Fibroblast of villous mesenchyme (primary cell): ENCODE measurements at places on chromosomes 2 and 18.

- DNase-seq: peak; percentile 98
These were observed 86.8 kb downstream of the FMNL2 start for GRCh38 chr2:152421521-152422370.

GRCh38 chr2:234249873-234250272, 199.4 kb downstream of the SPP2 start:
- no peak for DNase-seq

DNA sequence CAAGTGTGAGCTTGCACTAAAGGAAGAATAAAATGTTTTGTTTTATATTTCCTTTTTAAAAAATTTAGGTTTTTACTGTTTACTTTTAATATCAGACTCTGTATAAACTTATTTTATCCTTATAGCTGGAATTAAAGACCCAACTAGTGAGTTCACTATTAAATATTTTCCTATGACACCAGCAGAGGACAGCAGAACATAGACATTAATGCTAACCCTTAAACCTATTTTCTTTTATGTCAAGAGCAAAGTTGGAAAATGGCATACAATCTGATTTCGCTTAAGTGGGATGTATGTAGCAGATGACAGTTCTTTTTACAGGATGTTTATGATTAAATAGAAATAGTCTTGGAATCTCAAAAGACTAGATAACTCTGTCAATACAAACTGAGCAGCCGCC, 188.2 kb upstream of the XIRP2 start:
- no peak for DNase-seq

DNA sequence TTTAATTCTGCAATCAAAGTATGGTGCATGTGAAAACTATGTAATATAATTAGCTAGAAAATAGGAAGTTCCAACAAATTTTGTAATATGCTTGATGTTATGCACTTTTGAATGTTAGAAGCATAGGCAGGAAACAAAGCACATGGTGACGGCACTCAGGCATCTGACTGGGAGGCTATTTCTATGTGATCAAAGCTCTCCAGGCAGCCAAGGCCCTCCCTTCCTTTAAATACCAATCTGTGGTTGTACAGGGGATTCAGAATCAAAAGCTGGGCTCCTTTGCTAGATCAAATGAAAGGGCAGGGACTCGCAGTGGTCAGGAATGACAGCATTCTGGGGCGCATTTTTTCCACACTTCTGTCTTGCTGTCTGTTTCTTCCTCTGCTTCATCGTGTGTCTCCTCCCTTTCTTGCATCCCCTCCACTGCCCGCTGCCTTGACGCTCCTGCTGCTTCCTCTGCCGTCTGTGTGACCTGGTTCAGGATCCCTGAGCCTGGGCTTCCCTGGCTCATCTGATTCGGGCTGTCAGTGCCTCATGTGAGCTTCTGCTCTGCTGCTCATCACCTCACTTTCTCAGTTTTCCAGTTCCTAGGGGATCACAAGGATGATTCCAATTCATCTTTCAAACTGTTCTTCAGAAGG, 30.9 kb downstream of the TMEM182 start:
- no peak for DNase-seq

- DNase-seq: no peak
These were observed 42.5 kb downstream of the PAX3 start for GRCh38 chr2:222256250-222256649.

GRCh38 chr2:29064746-29065067, 9.6 kb downstream of the PCARE start:
- DNase-seq: no peak

GRCh38 chr2:197205585-197206215, 104.9 kb downstream of the ANKRD44 start:
- DNase-seq: no peak

DNA sequence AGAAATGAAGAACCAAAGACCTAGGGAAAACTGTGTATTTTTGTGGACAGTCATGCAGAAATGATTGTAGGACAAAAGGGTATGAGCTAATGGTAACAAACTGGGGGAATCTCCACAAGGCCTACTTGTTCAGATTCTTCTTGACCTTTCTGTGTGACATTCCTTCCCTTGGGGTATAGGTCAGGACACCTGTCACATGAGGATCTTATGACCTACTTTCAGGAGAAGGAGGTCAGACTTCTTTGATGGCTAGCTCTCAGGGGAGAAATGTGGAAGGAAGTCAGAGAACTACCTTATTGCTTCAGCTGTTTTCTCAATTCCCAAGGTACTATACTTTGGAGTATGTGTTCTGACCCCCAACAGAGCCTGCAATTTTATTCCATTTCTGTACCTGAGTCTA, 40.7 kb upstream of the TANK start:
- DNase-seq: no peak

DNA sequence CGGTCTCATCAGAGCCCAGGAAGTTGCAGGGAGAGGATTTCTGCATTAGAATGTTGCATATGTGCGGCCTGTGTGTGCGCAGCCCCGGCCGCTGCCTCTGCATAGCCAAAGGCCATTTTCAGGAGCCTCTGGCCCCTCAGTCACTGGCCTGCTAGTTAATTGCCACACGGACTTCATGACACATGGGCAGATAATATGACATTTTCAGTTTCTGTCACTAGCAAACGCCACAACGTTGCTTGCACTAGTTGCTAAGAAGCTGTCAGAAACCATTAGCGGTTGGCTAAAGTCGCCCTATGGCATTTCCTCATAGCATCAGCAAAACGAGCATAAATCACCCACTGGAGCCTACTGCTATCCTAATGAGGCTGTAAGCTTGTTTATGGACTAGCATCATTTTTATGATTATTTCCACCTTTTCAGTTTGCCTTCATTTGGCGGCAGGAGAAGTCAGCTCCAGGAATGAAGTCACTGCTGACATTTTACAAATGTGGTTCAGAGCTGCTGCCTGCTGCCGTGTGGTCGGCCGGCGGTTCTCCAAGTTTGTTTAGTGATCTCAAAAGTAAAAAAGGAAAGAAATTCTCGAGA, 73.7 kb downstream of the MEIS1 start:
- DNase-seq: no peak

DNA sequence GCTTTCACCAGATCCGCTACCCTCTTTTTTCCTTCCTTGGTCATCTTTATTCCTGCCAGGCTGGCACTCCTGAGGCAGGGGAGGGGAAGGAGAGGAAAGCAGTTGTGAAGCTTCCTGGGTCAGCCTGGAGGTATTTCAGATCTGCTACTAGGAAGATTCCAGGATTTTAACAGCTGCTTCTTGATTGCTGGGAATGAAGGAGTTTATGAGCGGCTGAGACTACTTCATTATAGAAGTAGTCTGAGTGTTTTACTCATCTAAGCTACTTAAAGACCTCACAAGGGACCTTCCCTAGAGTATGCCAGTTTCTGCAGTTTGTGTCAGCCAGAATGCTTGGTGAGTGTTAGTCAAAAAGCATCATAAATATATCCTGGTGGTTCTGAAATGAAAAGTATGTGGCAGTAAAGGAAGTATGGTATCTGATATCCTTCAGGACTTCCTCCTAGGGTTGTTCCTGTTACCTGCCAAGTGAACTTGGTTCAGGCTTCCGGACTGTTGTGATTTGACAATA, 1.9 kb downstream of the TANC1 start:
- peak; percentile 76 for DNase-seq

DNA sequence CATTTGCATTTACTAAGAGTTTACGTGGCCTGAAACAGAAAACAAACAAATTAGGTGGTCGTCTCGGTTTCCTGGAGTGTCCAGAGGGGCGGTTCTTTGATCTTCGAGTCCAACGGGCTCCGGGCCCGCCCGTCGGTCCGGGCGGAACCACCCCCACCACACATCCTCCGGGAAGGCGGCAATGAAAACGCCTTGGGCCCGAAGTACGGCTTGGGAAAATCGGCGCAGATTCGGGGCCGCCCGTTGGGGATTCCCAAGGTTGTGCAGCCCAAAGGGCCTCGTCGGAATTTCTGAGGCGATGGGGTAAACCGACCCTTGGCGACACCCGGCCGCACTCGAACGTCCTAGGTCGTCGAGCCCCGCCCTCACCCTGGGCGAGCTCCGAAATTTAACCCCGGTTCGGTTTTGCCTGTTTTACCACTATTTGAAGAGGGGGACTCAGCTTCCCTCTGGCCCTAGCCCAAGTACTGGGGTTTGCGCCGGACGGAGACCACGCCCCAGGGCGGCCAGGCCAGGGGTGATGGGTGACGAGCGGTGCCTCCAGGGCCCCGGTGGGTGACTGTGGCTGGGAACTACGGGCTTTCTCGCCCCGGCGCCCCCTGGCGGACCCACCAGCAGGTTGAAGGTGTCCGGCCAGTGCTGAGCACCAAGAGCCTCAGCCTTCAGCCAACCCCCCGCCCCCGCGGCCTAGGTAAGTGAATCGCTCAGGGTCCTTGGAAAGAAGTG, 1.9 kb upstream of the CFAP53 start:
- peak; percentile 66 for DNase-seq

GRCh38 chr2:88521445-88522073, 69.1 kb upstream of the FOXI3 start:
- no peak for DNase-seq

DNA sequence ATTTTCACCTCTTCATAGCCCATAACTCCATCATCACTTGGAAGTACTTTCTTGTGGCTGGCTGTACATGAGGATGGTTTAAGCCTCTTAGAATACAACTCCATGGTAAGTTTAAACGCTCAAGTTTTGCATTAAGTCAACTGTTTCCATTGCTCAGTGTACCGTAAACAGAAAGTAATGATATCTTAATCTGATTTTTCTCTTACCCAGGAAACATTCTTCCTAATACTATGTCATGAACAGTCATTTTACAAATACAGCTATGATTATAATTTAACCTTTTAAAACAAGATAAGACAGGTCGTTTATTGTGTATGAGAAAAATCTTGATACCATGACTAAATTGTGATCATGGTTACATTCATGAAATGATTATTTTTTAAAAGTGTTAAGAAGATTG, 11.6 kb upstream of the DYNC2LI1 start:
- no peak for DNase-seq

DNA sequence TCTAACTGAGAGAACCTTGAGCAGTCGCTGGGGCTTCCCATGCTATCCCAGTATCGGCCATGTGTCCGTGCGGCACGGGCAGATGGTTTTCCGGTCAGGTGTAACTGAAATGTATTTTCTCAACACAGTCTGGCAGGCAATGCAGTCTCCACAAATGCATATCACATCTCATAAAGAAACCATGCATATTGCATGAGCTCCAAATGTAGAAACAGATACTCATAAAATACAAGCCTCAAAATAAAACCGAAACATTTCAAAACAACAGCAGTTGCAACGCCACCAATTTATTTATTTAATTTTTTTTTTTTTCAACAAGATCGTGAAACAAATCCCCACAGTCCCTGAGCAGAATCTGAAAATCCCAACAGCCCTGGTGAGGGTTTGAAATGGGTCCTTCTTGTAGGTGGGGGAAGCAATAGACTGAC, 299.4 kb downstream of the LPIN1 start:
- peak; percentile 57 for DNase-seq

GRCh38 chr2:6233993-6234392, 541.8 kb downstream of the SOX11 start:
- DNase-seq: no peak

- no peak for DNase-seq
These were observed 2159.1 kb upstream of the CELF4 start for GRCh38 chr18:39724652-39725051.

DNA sequence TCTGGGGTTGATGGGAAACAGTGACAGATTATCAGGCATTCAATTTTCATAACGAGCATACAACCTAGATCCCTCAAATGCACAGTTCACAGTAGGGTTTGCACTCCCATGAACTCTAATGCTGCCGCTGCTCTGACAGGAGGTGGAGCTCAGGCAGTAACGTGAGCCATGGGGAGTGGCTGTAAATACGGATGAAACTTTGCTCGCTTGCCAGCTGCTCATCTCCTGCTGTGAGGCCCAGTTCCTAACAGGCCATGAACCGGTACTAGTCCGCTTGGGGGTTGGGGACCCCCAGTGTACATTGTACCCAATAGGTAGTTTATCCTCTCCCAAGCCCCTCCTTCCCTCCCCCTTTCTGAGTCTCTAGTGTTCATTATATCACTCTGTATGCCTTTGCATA, 94.6 kb downstream of the PTH2R start:
- no peak for DNase-seq

DNA sequence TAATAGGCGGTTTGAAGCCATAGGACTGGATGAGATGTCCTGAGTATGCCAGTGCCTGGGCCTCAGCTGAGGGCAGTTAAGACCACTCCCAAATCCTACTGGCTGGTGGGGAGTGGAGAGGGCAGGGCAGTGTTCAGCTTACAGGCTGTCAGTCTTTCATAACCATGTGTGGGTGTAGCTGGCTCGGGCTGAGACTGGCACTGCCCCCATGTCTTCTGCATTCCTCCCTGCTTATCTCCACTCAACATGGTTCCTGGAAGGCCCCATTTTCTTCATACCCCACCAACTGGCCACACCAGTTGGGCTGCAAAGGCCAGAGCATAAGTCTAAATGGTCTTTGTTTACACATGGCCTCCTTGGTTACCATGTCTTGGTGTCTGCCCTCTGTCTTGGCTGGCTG, 17.2 kb upstream of the IL37 start:
- DNase-seq: no peak

DNA sequence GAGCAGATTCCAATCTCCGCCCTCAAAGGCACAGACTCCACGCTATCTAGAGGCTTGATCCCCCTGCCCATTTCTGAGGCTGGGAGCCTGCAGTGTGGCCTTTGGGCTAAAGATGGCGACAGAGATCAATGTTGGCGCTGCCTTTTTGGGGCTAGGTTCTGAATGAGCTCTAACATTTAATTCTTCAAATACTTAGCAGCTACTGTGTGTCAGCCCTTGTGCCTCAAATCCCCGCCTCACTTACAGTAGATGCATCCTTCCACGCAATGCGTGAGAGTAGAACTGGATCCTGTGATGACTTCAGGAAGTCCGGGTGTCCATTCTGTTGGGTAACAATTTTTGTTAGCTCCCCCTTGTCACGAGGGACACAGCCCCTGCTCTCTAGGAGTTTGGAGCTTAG, 12.4 kb downstream of the IL1F10 start:
- peak; percentile 6 for DNase-seq

DNA sequence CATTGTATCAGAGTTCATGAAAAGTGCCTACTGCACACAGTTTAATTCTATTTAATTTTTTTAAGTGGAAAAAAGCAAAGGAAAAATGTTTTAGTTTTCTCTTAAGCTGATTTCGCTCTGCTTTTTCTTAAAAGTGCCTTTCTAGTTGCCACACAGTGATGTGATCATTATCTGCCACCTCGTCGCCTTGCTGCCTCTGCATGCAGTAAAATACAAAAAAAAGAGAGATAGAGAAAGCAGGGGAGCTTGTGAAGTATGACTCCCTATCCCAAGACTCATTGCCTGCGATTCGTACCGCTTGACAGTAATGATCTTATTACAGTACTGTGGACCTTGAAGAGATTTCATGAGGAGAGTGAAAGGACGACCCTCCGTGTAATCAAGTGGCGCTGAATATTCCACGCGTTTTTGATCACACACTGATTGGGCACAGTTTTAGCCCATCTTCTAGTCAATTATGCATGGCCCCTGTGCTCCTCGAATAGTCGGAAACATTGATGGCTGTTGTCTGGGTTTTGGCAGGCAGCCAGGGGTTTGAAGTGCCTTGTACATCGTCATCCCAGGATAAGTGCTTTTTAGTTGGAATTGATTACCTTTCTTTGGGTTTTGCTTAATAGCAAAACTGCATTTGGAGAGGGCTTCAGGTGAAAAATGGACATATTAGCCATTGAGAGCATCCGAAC, 188.3 kb downstream of the GBX2 start:
- no peak for DNase-seq
